CD4-positive, alpha-beta T cell treated with Interleukin-4 for 4 hours (primary cell): ENCODE measurements at places on chromosomes 2 and 18.

DNA sequence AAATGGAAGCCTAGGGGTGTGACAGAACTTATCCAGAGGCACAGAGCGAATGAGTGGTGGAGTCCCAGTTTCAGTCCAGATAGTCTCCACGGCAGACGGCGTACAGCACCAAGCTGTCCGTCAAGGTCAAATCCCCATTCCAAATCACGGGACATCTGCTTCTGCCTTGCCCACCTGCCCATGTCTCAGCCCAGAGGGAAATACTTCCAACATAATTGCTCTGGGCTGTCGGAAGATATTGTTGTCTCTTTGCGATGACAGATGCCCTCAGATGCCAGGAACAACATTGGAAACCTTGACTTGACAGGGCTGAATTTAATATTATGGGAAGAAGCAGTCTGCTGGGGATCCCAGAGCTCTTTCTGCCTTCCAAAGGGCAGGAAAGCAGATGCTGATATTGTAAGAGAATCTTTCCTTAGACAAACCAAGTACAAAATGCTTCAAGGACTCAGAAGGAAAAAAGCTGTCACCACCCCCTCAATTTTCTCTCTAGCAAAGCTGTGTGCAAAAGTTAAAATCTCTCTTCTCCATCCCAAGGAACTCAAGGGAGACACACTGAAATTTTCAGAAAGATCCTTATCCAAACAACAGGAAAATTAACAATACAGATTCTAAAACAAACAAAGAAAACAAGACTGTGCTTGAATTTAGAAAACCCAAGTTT lies 364.0 kb downstream of the LRATD1 start:
- no peak for DNase-seq

DNA sequence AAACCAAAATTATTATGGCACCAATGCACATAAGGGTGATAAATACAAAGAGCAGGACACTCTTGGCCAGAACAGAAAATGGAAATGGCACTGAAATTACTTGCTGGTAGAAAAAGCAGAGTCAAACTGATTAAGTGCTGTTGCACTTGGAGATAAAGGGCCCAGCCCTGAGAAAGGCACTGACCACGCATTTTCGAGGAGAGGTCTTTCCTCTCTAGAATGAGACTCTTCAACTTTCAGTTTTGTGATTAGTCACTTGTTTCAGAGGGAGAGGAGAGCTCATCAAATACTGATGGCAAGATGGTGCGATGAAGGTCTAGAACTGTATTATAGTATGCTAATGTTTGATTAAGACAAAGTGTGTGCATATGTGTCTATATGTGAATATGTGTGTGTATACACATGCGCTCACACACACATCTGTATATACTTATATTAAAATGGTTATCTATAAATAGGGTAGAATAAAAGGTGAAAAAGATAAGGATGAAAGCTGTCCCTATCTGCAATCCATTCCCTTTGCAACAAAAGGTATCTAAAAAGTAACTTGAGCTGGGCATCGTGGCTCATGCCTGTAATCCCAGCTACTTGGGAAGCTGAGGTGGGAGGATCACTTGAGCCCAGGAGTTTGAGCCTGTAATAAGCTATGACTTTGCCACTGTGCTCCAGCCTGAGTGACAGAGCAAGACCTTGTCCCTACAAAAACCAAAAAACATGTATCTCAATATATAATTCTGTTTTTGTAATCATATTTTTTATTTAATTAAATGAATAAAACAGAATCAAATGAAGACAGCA lies 48.8 kb upstream of the ZDBF2 start:
- no peak for DNase-seq

- no peak for DNase-seq
Observed at GRCh38 chr18:56112013-56112749, 524.2 kb upstream of the TCF4 start.

GRCh38 chr2:149587220-149587949 lies at the start of gene MMADHC:
TSS of gene MMADHC (minus strand) at chr2:149587775. CDS start at chr2:149587097, 678 bp downstream.
- DNase-seq = peak; percentile 96

GRCh38 chr18:76232779-76233178 lies 262.3 kb downstream of the ZNF516 start:
- DNase-seq = no peak

- no peak for DNase-seq
Observed at GRCh38 chr18:74795751-74796150, 198.1 kb downstream of the ZNF407 start.

DNA sequence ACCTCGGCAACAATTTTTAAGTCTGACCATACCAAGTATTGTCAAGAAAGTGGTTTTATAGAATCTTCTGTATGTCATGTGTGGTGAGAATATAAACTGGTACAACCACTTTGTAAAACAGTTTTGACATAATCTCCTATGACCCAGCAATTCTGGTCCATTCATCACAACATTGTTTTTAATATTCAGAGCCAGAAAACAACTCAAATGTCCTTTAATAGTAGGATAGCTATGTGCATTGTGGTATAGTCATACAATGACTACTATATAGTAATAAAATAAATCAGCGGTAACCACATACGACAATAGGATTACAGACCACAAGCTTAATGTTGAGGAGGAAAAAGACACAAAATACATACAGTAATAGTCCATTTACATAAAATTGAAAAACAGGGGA lies 175.2 kb upstream of the SPATS2L start:
- no peak for DNase-seq

- DNase-seq = no peak
Observed at GRCh38 chr2:112636605-112637288, 9.0 kb upstream of the SLC20A1 start.

DNA sequence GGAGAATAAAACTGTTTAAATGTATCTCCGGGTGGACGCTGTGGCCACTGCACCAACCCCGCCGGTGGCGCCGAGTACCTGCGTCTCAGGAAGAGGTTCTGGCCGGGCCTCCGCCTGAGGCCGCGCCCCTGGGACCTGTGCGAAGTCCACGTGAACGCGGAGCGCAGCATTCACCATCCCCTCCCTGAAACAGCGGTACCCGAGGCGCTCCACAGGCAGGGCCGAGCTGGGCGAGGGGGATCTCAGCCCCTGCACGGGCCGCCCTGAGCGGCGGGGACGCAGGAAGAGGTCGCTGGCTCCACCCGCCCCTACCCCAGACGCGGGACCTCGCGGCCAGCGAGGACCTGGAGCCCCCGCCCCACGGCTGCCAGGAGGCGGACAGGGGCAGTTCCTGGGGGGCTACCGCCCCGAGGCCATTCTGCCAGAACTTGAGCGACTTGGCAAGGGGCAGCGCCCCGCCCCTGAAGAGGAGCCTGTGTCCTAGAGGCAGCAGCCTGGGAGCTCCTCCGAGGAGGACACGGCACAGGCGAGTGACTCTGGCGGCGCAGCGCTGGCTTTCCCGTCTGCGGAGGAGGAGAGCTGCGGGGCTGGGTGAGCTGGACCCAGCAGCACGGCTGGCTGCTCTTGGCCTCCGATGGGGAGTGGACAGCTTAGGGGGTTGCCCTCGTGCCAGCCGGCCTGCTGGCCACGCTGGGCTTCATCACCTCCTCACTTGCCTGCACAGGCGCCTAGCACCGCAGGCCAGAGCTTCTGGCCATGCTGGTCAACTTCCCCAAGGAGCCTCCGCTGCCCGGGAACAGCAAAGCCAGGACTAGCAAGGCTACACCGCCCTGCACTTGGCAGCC lies 9.7 kb upstream of the TEKT4 start:
- no peak for DNase-seq

DNA sequence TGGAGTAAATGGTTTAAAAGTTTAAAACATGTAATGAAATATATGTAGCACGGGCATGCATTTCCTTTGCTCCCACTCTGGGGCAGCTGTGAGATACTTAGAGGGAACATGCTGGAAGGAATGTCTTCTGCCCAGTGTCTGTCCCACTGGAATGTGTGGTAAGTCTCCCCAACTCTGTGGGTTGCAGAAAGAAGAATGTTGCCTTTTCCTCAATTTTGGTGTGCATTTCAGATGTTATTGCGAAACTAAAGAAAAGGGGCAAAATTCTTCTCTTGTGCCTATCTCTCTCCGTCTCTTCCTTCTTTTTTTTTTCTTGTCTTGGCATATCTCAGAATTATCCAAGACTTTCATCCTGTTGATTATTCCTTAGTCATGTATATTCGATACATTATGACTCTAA lies 201.1 kb downstream of the SH3RF3 start:
- no peak for DNase-seq

DNA sequence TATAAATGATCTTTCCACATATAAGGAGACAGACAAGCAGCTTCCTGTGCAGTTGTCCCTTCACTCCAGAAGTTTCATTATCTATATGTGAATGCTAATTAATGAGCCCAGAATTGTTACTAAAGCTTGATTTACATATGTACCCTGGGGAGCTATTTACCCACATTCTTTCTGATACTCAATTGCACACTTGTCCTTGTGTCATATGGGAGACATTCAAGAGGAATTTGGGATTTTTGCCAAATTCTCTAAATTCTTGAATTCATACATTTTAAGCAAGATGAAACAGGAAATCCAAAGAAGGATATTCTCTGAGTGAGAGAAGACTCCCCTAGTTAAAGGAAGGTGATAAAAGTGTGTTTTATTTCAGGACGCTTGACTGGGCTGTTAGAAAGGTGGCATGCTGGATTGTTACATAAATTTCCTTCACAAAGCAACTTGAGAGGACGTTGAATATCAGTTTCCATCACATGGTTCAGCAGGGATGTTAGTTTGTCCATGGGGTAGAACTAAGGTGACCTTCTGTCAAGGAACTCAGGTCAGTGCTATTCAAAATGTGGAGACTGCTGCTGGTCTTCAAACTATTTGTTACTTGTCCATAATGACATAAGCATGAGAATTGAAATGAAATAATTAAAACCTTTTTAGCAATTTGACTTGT lies 368.2 kb downstream of the IRS1 start:
- DNase-seq = no peak

- peak; percentile 37 for DNase-seq
Observed at GRCh38 chr18:11851806-11852337, 659 bp downstream of the CHMP1B start.

DNA sequence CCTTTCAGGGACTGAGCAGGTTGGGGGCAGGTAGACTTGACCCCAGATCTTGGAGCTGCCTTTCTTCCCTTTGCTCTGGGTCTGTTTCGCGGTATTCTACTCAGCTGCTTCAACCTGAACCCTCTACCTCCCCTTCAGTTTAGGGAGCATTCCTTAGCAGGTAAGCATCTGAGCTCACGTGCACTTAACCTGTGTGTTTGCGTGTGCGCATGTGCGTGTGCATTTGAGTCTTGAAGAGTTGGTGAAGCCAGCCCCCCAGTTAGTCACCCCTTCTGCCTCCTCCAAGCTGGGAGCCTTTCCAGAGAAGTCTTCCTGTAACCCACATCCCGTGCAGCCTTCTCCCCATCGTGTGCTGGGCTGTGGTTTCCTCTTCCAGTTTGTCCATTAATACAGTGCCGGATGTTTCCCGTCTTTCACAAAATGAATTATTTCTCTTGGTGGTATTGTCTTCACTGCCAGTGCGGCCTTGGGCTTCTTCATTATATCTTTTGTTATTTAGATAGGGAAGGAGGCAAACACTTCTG lies 33.2 kb downstream of the B3GNT2 start:
- DNase-seq = no peak

GRCh38 chr2:167756446-167756845 lies 490.9 kb downstream of the STK39 start:
- no peak for DNase-seq
